ENCODE measurements at places on chromosomes 3 and 15.

- no peak for DNase-seq
Measured at GRCh38 chr15:62889141-62889661, 153.3 kb upstream of the TPM1 start.

DNA sequence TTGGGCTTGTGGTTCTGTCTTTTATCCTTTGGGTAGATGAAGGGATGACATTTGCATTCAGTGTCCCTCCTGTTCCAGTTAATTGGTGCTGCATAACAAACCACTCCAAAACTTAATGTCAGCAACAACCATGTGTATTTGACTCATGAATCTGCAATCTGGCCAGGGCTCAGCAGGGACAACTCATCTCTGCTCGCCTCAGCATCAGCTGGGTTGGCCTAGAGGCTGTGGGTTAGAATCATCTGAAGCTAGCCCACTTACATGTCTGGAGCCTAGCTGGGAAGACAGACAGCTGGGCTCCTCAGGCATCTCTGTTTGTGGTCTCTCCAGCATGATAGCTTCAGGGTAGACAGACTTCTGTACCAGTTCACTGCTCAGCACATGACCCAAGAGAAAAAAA, 92.0 kb downstream of the TMEM108 start:
- no peak for DNase-seq

GRCh38 chr15:89964232-89964954, 36.7 kb upstream of the ZNF710 start:
- no peak for DNase-seq

DNA sequence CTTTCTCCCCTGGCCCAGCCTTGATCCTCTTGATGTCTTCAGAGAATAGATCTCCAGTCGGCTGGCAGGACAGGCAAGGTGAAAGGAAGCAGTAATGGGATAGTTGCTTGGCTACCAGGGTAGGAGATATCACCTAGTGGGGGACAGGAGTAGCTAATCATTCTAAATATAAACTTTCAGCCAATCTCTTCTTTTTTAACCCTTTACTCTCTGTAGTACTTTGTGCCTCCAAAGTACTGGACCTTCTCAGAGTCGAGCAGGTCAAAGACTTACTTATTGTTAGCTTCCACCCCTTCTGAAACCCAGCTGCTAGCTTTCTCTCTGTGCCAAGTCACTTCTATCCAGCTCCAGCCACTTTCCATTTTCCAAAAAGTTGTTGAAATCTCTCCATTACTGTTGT, 43.4 kb upstream of the FILIP1L start:
- DNase-seq: no peak

DNA sequence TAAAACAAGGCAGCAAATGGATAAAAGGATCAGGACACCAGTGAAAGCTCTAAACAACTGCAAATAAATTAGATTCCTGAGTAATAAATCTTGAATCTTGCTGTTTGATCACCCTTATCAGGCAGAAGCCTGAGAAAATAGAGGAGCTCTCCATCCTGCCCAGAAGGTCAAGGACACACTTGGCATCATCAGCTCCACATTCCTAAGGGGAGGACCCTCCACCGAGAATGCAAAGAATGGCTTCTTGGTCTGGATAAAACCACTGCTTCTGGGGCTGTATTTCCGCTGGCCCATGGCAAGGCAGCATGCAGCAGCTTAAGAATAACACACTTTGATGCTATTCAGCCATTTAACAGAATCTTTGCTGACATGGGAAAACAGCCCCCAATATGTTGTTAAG, 108.9 kb upstream of the TSC22D2 start:
- no peak for DNase-seq

DNA sequence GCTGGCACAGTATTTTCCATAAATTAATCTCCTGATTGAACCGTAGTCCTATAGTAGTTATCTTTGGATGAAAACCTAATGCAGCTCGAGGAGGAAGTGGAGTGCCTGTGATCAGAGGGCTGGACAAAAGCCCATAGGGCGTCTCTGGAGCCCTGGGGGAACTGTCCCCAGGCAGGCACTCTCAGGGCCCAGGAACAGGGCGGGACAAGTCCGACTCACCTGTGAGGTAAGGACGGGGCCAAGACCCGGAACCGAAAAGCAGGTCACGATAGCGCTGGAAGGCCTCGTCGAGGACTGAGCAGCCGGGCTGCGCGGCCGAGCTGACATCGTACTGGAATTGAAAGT, 341 bp downstream of the HEXA start:
- no peak for DNase-seq

DNA sequence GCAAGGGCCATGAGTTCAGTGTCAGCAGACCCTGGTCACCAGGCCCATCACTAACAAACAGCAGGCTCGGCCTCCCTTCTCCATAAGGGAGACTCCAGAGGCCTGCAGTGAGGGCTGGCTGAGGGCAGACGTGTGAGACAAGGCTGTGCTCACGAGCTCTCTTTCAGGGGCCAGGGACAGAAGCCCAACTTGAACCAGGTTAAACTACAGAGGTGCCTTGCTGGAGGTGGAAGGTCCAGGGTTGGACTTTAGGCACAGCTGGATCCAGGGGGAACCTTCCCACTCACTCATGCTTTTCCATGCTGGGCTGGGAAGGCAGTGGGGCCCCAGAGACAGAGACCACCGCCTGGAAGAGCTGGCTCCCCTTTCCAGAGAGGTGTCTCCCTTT, 19.0 kb downstream of the CFAP100 start:
- no peak for DNase-seq

DNA sequence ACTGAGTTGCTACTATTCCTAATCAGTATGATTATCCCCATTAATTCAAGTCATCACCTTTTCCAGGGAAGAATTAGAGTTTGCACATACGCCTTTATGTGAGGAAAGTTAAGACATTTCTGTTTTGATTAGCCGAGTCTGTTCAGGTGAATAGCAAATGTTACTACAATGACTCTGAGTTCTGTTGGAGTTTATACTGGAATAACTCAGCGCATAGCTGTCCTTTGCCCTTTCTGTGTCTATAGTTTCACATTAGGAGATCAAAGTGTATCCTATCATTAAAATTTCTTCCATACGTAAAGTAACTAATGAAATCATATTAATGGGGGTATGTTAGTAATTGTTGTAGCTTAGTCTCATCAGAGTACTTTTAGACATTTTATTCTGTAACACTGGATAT, 4.9 kb downstream of the RAB8B start:
- DNase-seq: no peak

- no peak for DNase-seq
Measured at GRCh38 chr3:189789432-189789831, 158.2 kb downstream of the TP63 start.

DNA sequence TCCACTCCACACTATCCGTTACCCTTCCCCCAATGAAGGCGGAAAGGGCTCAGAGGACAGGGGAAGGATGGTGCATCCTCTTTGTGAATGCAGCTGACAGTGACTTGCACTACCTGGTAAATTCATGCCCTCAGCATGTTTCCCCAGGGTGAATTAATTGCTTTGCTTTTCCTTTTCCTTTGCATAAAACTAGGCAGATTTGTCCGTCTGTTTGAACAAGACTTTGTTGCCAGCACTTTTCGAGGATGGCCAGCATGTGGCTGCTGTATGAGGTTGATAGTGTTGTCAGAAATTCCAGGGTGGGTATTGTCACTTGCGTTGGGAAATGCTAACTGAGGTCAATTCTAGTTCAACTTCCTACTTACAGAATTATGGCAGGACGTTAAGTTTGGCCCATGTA, 79.0 kb upstream of the RARB start:
- no peak for DNase-seq

GRCh38 chr3:195183071-195183776, 87.7 kb downstream of the XXYLT1 start:
- no peak for DNase-seq

Measured in globus pallidus (tissue), 1 donor.